ENCODE measurements at places on chromosomes 13 and 19. TPM values are rescaled to one million over a fixed set of nuclear protein-coding genes. Genes with fewer than 3 reads are reported as not detected.
A peak's percentile ranks its signal among the peaks of the same experiment; 100 is the strongest.

DNA sequence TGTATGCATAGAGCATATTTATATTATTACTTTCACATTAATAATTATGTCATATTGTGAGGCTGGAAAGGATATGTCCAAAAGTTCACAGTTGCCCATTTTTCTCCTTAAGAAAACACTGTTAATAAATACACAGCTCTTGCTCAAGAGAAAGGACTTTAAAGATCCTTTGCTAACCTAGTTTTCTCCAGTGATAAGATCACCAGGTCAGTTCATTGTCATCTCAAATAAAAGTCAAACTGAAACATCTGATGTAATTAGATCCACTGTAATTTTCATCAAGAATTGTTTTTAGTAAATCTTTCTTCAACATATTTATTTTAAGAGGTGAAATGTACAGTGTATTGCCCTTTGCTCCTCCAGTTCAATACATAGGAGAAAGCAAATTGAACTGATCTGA, 82.8 kb upstream of the KLHL1 start:
- no peak for DNase-seq

- DNase-seq = no peak
Observed at GRCh38 chr13:20105161-20105689, 55.6 kb downstream of the GJA3 start.

- no peak for DNase-seq
Observed at GRCh38 chr13:25095851-25096453, at the start of gene PABPC3. TSS of gene PABPC3 (plus strand) at chr13:25096136. CDS start at chr13:25096199, 63 bp downstream.

The CNFN gene
- 0.59 TPM for polyA plus RNA-seq

- peak; percentile 19 for DNase-seq
Observed at GRCh38 chr19:12453495-12453894, 12.7 kb upstream of the ZNF443 start.

DNA sequence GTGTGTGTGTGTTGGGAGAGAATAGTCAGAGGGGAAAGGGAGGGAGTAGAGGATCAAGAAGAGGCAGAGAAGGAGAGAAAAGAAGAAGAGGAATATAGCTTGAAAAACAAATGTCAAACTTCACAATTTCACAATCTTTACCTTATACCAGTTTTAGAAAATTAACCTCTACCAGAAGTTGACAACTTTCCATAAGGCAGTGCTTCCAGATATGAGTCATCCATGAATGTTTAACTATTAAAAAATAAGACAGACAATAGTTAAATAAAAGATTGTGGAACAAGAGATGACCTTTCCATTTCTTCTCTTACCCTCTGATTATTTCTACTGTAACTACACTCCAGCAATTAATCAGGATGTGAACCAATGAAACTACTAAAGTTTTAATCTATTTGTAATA, 229.4 kb downstream of the ITGBL1 start:
- no peak for DNase-seq

DNA sequence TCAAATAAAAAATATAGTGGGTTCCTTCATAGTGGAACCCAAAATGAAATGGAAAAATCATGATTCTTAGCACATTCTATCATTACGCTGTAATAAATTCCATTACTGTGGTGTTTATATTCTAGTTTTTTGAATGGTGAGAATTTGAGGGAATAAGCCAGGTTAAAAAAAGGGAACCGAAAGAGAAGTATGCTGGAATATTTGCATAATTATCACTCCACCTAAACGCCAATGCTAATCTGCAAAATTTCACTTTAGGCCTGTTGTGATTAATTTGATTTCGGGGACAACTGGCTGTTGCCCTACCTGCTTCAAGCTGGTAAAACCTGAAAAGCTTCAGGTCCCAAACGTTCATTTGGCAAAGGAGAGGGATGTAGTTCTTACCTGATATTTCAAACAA, 32.1 kb upstream of the SCEL start:
- DNase-seq = no peak

The ZNF497 gene
- polyA plus RNA-seq = 2.8 TPM

GRCh38 chr19:1062387-1063029, 4.5 kb upstream of the ARHGAP45 start:
- no peak for DNase-seq

The F10 gene
- polyA plus RNA-seq = 14.1 TPM

- no peak for DNase-seq
Observed at GRCh38 chr13:26488236-26489003, 69.1 kb upstream of the WASF3 start.

DNA sequence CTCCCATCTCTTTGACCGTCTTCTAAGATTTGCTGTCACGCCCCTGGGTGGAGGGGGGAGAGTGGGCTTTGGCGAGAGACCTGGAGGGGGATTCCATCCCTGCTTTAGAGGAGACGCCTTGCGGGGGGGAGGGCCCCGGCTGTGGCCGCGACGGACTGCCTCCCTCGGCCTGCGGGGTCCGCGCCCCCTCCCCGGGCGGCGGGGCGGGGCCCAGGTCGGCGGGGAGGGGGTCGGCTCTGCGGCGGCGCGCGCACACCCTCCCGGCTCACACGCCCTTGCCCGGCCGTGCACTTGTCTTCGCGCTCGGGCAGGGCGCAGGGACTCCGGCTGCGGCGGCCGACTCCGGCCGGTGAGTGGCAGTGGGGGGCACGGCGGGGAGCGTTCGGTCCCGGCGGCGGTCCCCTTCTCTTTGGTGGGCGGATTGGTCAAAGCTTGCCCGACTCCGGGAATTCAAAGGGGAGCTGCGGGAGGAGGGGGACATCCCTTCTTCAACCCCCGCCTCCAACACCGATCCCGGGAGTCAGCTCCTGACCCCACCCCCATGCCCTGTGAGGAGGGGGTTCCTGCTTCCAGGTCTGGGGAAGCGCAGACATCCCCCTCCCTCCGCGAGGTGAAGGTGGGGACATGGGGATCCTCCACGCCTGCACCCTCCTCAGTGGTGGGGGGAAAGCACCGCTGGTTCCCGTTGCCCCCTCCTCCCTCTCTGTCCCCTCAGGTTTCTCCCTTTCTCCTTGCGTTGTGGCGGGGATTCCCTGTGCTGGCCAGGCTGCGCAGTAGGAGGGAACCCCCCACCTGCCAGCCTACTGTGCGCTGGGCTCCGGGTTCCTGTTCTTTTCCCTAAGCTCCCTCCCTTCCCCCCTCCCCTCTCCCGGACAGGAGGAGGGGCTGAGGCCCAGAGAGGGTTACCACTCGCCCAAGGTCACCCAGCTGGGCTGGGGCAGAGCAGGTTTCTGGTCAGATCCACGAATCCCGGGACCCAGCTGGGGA, 14.6 kb upstream of the KCNN1 start:
- DNase-seq = no peak

The FREM2 gene
- polyA plus RNA-seq = 21.2 TPM

GRCh38 chr19:12224676-12225075, 61.8 kb downstream of the ZNF136 start:
- no peak for DNase-seq

GRCh38 chr19:1474011-1474764, 4.8 kb downstream of the C19orf25 start:
- no peak for DNase-seq

DNA sequence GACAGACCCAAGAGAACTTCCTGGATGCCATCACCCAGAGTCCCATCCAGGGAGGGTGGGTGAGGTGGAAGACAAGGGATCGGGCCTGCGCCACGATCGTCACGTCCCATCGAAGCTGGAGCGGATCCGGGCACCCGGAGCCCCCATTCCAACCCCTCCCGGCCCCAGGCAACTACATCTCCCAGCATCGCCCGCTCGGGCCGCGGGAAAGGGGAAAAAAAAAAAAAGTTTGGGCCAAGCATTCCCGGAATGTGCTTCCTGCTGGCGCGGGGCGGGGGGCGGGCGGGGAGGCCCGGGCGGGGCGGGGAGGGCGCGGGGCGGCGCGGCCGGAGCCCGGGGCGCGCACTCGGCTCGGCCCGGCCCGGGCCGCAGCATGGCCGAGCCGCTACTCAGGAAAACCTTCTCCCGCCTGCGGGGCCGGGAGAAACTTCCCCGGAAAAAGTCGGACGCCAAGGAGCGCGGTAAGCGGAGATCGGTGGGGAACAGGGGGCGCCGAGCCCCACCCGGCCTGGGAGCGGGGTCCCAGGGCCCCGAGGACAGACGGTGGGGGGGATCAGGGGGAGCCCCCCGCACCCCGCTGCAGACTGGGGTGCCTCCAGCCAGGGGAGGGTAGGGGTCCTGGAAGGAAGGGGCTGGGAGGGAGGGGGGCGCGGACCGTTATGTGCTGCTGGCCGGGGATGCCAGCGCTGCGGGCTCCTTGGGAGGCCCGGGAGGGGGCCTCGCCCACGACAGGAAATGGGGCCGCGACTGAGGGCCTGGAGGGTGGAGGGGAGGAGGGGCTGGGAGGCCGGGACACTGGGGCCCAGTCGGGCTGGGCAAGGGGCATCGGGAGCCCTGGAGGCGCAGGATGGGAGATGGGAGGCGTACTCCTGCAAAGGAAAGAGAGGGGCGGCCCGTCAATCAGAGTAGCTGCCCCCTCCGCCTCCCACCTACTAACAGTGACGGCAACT, at the start of gene SYDE1:
TSS of gene SYDE1 (plus strand) at position 341 of the 950 bp plus-strand sequence. CDS start at position 374, 33 bp downstream.
- peak; percentile 77 for DNase-seq

The TGFBR3L gene
- not detected for polyA plus RNA-seq

DNA sequence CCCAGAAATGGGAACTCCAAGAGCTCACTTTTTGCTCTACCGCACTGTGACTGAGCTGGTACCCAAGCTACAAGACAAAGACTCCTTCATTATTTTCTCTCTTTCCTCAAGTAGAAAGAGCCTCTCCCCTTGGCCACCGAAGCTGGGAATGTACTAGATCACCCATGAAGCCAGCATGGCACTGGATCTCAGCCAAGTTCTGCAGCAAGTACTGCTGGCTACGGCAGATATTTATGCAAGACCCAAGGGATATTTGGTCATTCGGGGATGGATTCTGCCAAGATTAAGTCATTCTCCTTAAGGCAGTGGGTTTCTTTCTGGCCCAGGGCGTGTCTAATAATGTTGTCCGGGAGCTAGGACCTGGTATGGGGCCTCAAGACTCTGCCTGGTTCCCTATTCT, 633.5 kb downstream of the SLITRK1 start:
- no peak for DNase-seq

- DNase-seq = no peak
Observed at GRCh38 chr13:113768018-113768905, 9.2 kb downstream of the TMEM255B start.

GRCh38 chr19:4534836-4535658, at the start of gene PLIN5:
TSS of gene PLIN5 (minus strand) at chr19:4535224. CDS start at chr19:4534074, 1,150 bp downstream.
- peak; percentile 36 for DNase-seq

The CEACAM7 gene
- polyA plus RNA-seq = 0.12 TPM

The SMAD9 gene
- polyA plus RNA-seq = 23.7 TPM

The PRTN3 gene
- polyA plus RNA-seq = 1.4 TPM

DNA sequence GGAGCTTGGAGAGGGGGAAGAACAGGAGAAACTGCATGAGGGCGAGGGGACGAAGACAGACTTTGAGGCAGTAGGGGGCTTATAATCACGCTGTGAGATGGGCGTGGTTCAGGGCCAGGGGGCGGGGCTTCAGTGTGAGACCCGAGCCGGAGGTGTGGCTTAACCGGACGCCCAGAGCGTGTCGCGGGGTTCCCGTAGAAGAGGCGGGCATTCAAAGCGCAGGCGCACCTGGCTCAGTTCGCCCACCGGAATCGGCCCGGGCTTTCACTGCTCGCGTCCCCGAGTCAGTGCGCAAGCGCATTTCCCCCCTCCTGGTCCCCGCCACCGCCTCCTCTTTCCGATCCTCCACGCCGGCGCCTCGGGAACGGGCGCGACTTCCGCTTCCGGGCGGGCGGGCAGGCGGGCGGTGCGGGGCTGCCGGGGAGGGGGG, 225 bp upstream of the ZNF865 start:
- DNase-seq = peak; percentile 95

DNA sequence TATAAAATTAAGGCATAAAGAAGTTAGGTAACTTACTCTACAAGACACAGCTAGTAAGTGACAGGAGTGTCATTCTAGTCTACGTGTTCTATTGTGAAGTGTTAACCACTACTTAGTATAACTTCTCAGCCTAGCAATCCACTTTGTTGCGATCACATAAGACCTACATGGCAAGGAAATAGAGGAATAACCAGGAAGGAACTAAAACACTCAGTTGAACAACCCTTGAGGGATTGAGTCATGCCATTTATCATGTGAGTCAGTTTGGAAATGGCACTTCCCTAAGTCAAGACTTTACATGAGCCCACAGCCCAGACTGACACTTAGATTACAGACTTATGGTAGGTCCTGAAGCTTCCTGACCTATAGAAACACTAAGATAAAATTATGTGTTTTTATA, 279.5 kb upstream of the PCDH20 start:
- DNase-seq = no peak

DNA sequence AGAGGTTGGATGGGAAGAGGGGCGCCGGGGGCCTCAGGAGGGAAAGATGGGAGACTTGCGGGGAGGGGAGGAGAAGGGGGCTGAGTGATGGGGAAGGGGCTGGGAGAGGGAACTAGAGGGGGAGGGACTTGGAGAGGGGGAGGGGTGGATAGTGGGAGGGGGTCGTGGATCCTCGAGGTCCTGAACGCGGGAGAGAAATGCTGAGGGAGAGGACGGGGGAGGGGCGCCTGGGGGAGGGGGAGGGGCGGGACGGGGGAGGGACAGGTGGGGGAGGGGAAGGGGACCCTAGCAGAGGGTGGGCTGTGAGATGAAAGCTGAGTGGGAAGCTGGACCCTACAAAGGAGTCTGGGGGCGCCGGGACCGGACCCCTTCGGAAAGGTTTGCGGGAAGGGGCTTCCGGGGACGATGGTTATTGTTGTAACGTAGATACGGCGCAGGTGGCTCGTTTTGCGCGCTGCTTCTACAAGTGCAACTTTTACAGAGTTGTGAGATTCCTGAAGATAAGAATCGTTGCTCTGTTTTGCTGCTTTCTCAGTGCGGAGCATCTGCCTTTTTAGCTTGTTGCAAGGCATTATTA, 418 bp downstream of the ZNF444 start:
- no peak for DNase-seq

GRCh38 chr19:35417278-35417677, 30.8 kb upstream of the FFAR2 start:
- DNase-seq = no peak

DNA sequence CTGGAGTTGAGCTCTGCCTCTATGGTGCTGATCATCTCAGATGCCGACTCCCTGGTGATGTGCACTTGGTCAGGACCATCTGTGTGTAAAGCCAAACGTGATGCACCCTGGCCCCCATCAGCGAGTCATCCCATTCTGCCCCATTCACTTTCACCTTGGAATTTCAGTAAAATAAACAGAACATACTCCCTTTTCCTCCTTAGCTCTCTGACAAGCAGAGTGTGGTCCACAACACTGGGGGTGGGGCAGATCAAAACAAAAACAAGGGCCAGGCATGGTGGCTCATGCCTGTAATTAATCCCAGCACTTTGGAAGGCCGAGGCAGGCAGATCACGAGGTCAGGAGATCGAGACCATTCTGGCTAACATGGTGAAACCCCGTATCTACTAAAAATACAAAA, 12.3 kb downstream of the CEACAM20 start:
- DNase-seq = no peak
